ENCODE measurements at places on chromosomes 1 and 21.

- no peak for DNase-seq
Measured at GRCh38 chr21:31606081-31606874, 53.2 kb upstream of the SOD1 start.

DNA sequence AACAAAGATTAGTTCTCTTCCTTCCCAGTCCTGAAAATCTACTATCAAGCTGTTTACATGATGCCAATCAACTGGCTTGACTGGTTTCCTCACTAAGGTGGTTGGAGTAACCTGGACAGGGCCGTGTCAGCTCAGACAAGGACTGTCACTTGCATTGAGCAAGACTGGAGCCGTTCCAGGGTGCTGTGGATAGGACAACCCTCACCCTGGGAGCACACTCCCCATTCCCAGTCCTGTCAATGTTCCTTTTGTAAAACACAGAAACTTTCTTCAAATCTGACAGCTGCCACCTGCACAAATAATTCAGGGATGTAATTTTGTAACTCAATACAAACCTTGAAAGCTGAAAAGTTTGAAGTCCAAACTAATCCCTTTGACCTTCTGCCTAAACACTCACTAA lies 31.4 kb downstream of the PLPP3 start:
- DNase-seq, result no peak

- DNase-seq, result no peak
Measured at GRCh38 chr1:50368179-50369007, 54.9 kb downstream of the DMRTA2 start.

- no peak for DNase-seq
Measured at GRCh38 chr1:193156117-193156821, 30.1 kb downstream of the B3GALT2 start.

DNA sequence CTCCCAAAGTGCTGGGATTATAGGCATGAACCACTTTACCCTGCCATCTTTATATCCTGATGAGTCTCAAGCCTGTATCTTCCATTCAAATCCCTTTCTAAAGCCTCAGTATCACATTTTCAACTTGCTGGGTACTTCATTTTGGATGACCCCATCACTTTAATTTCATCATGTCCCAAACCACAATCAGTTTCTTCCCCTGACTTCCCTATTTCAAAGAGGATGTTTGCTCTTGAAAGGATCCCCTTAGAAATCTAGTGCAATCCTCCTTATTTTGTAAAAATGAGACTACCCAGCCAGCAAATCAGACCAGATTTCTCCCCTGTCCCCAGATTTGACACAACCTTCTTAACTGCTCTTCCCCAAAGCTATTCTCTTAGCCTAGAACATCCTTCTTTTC lies 7.0 kb upstream of the TRIT1 start:
- DNase-seq, result no peak

GRCh38 chr1:222004784-222005183 lies 262.9 kb upstream of the DUSP10 start:
- DNase-seq, result no peak

DNA sequence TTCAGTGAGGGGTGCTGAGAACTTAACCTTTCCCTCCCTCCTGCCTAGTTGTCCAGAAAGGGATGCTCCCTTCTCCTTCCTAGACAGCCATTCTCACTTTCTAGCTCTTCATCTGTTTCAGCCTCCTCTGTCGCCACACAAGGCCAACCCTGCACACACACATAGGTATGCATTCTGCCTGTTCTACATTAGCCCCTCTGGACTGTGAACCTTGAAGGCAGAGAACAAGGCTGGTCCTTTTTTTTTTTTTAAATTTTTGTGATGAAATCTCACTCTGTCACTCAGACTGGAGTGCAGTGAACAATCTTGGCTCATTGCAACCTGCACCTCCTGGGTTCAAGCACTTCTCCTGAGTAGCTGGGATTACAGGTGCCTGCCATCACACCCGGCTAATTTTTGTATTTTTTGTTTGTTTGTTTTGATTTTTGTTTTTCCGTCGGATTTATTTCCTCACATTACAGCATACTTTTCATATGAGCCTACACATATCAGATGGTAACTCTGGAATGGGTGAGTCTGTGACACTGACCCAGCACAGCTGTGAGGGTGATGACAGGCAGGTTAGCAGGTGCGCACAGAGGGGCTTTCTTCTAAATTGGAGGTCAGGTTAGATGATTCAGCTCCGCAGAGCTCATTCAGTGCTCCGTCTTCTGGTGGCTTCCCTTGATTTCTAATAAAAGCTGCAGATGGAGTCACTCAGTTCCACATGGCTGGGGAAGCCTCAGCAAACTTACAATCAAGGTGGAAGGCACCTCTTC lies 4.9 kb upstream of the AKR1A1 start:
- no peak for DNase-seq

- no peak for DNase-seq
Measured at GRCh38 chr1:198750081-198750480, 111.2 kb downstream of the PTPRC start.

DNA sequence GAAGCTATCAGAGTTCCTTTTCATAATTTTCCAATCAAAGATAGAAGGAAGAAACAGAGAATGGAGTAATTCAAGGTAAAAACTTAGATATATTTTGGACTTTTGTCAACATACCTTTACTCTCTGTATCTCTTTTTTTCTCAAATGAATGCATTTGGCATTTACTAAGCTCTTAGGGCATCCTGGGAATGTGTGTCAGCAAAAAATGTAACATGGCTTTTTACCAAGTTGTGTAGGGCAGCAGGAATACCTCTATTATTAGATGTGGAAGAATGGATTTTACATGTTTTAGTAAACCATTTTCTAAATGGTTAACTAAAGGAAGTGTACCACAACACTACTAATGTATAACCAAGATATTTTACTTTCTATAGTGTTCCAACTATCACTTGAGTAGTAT lies 4.2 kb upstream of the COL11A1 start:
- DNase-seq, result no peak

- no peak for DNase-seq
Measured at GRCh38 chr21:25350056-25350455, 257.2 kb downstream of the MRPL39 start.

DNA sequence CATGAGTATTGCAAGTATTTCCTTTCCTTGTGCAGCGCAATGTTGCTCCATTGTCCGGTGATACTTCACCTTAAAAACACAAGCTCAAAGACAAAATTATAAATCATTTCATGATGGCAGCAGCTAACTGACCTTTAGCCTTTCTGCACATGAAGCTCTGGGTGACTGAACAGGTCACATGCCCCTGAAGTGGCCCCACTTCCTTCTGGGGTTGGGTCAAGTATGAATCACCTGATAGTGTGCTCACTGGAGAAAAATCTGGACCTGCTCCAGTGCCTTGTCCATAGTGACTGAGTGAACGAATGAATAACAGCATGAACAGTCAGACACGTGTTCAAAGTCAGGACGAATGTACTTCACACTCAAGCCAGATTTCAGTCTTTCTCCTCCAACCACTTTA lies 658.9 kb downstream of the NPHP4 start:
- no peak for DNase-seq

DNA sequence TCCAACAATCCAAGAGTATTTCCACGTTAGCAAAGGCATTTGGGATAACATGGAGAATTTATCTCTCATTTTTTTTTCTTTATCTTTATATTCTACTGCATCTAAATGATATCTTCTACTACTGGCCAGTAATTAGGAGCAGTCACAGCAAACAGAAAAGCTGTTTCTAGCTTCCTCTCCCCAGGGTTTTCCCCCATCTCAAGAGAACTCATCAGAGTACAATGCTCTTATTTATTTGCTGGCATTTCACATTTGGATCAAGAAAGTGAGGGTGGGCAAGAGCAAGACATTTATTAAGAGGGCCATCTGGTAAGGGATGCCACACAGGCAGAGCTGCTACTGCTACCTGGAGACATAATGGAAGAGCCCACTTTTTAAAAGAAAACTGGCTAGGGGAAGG lies 368.2 kb downstream of the USH2A start:
- DNase-seq, result no peak

DNA sequence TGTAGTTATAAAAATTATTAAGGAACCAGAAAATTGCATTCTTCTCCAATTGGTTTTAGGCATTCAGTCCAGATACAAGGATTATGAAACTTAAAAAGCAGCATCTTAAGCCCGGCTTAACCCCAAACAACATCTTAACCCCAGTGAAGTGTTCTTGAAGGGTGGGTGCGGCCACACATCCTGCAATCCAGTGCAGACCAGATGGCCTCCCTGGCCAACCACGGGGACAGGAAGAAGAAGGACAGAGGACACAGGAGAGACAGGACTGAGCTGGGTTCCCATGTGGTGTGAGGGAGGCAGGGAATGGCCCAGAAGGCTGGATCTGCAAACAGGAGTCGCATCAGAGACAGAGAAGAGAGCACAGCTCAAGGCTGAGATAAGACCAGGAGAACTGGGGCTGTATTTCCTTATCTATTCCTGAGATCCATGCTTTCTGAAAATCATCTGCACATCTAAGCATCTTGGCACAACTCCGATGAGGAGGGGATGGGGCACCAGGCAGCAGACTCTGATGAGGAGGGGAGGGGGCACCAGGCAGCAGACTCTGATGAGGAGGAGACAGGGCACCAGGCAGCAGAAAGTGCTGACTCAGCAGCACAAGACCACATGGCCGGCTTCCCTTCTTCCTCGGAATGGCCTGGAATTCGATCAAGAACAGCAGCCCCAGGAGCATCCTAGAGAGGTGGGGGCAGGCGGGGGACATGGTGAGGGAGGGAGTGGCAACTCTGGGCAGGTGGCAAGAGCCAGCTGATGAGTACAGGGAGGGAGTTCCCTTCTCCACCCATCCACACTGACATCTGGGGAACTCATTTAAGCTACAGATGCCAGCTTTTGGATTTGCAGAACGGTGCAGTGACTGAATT lies 26.6 kb downstream of the ABCG1 start:
- no peak for DNase-seq

- no peak for DNase-seq
Measured at GRCh38 chr21:36347962-36348328, 27.9 kb downstream of the MORC3 start.

DNA sequence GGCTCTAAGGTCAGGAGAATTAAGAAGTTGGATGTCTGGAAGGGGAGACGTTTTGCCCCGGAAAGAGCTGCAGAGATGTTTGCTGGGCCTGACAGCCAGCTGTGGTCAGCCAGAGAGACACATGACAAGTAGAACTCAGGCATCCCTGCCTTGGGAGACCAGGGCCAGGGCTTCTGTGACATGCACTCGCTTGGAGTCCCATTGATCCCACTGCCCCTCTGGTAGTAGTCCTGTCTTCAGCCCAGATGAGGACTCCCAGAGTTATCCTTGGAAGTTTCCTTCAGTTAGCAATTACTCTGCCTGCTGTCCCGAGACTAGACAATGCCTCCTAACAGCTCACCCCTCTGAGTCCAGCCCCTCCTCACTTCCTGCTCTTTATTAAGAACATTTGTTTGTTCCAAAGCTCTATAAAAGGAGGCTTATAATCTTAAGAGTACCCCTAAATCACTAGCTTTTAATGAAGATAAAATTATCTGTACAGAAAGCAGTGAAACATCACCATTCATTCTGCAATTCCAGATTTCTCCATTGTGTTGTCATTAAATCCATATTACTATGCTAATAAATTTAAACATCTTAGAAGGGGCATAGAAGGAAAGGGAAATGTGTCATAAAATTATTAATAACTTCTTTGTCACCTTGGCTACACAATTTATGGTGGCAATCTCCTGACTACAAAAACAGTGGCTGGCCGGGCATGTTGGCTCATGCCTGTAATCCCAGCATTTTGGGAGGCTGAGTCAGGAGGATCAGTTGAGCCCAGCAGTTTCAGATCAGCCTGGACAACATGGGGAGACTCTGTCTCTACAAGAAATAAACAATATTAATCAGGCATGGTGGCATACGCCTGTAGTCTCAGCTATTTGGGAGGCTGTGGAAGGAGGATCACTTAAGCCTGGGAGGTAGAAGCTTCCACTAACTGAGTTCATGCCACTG lies 94.2 kb downstream of the KCNK1 start:
- DNase-seq, result peak; percentile 70

GRCh38 chr1:60170709-60171108 lies 97.1 kb upstream of the C1orf87 start:
- no peak for DNase-seq

DNA sequence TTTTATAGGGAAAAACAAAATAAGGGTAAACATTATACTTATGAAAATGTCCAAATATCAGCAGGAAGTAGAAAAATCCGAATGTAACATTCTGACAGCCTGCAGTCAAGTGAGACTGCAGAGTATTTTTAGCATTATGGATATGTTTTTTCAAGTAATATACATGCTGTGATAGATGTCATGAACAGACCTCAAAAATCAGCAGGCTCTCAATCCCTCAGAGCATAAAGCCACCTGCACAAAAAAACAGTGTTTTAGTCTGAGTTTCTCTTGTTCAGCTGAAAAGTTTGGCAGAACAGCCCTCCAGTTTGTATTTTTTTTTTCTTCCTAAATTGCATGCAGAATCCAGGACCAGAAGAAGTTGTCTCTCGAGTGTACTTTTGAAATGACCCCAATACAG lies 219.1 kb upstream of the FMN2 start:
- no peak for DNase-seq

DNA sequence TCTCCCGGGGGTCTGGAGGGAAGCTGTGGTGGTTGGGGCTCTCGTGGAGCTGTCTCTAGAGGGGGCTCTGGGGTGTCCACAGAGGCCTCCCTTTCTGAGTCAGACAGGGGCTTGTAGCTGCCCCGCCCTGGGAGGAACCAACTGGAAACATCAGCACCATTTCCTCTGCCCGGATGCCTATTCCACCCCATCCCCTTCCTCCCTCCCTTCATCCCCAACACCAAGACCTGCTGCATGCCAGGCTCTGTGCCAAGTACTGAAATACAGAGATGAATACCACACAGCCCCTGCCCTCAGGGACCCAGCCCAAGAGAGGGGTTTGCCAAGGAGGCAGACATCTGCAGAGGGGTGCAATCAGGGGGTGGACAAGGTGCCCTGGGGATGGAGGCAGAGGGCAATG lies 125.6 kb upstream of the ADAR start:
- no peak for DNase-seq

- DNase-seq, result no peak
Measured at GRCh38 chr1:15625056-15625917, 8.0 kb downstream of the DDI2 start.

DNA sequence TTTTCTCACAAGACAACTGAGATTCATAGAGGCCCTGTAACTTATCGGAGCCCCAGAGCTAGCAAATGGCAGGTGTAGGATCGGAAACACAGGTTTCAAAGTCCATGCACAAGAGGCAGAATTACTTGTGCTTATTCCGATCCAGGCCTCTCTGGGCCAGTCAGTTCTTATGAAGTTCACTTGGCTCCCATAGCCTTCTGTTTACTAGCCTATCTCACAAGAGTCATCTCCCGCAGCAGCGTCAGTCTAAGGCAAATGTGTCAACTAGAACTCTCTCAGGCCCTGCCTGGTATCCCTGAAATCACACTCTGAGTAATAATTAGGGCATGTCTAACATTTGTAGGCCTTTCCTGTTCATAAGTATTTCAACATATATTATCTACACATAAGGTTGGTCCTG lies 43.3 kb downstream of the PHC2 start:
- DNase-seq, result no peak

GRCh38 chr1:10001016-10001665 lies 4.1 kb downstream of the RBP7 start:
- DNase-seq, result no peak
